ENCODE measurements at places on chromosomes 12 and 14. TPM values are rescaled to one million over a fixed set of nuclear protein-coding genes. Genes with fewer than 3 reads are reported as not detected.

GRCh38 chr12:80001562-80001961 is 66.7 kb upstream of the PPP1R12A start:
- no peak for DNase-seq
- no peak overlapping the region for H3K4me3 ChIP-seq
- no peak overlapping the region for H3K27ac ChIP-seq
- H3K4me1 ChIP-seq = no peaks in the 10 kb centered on the region

DNA sequence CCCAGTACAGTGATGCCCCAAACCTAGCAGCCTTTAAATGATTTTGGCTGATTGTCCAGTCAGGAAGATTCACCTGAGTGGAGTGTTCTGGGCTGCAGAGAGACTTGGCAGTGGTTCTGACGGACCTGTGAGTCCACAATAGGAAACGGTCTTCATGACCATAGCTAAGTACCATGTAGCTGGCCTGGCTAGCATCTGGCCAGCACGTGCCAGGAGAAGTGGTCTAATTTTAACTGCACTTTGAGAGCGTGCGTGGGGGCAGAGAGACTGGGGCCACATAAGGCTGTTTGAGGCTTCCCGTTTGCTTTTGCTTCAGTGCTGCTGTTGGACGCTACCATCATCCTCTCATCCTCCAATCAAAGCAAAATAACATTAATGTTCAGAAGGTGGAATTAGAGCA is 54.7 kb downstream of the PPM1A start:
- no peak for DNase-seq
- no peaks in the 10 kb centered on the region for H3K27me3 ChIP-seq
- no peak overlapping the region for H3K27ac ChIP-seq
- H3K36me3 ChIP-seq = no peaks in the 10 kb centered on the region
- no peak overlapping the region for H3K4me3 ChIP-seq
- no peaks in the 10 kb centered on the region for H3K4me1 ChIP-seq

Gene RNU6-7
- not detected for total RNA-seq

Gene KRR1
- 18.2 TPM for total RNA-seq

Gene FAM90A1
- total RNA-seq = not detected

DNA sequence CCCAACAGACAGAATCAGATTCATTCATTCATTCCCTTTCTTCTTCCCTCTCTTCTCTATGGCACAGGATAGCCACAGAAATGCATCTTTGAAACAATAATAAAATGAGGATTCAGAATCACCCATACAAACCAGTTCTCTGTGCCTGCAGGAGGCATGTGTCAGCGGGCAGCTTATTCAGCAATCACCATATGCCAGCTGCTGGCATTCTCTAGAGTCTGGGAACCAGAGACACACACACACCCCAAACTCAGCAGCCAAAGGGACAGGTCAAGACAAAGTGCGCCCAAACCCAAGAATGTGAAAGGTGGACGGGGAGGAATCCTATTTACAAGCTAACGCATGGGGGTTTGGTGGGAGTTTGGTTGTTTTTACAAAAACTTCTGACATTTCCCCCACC is 14.1 kb downstream of the ARF3 start:
- H3K27me3 ChIP-seq = no peaks in the 10 kb centered on the region
- DNase-seq = no peak
- no peak overlapping the region for H3K27ac ChIP-seq
- H3K4me1 ChIP-seq = peaks cover 14% of the 10 kb centered on the region
- H3K4me3 ChIP-seq = no peak overlapping the region

- H3K36me3 ChIP-seq = no peaks in the 10 kb centered on the region
- H3K4me1 ChIP-seq = peaks cover 13% of the 10 kb centered on the region
- H3K4me3 ChIP-seq = no peak overlapping the region
- H3K27me3 ChIP-seq = no peaks in the 10 kb centered on the region
- no peak for DNase-seq
- H3K27ac ChIP-seq = peak overlapping the region; percentile 89
Observed at GRCh38 chr14:101827286-101827685, 65.8 kb downstream of the PPP2R5C start.

Gene VAMP1
- 20.2 TPM for total RNA-seq

DNA sequence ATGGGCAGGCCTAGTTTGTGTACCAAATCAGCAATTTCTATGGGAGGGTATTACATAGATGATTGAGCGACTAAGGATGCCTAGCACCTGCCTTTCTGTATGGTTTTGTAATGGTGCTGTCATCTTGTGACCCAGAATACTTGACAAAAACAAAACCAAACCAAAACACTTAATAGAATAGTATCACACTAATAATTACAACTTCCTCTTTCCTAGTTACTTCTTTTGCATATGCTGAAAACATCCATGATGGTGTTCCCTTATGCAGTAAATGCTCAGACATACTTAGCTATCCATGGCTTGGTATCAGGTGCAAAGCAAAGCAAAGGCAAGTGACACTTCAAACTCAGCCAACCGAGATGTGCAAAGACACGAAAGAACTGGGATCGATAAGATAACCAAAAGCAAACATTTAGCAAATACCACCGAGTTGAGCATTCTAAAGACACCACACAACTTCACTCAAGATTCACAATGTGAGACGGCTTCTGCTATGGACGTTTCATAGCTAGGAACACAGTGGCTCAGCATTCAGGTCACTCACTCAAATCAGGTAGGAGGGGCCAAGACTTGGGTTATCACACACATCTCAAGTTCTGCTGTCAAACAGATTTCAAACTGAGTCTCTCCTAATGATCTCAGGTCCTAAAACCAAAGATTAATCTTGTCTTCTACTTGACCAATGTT is 24.3 kb downstream of the PPP1CC start:
- no peaks in the 10 kb centered on the region for H3K27me3 ChIP-seq
- no peak overlapping the region for H3K27ac ChIP-seq
- no peaks in the 10 kb centered on the region for H3K4me1 ChIP-seq
- peaks cover 41% of the 10 kb centered on the region for H3K36me3 ChIP-seq
- no peak overlapping the region for H3K4me3 ChIP-seq

Gene SLC5A8
- 0.32 TPM for total RNA-seq

DNA sequence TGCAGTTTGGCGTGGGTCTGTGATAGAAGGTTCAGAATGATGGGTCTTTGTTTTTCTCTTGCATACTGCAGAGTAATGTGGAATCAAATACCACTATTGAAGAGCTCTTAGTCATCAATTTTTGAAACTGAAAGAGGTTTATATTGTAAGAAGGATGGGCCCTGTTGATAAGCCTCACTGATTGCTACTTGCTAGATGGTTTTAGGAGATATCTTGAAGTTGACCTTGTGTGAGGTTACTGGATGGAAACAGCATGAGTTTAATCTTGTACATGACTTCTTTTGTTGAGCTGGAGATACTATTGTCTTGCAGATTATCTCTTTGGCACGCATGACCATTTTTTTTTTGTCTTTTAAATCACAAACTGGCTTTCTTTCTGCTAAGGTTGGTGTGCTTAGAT is 13.8 kb downstream of the BICD1 start:
- no peak overlapping the region for H3K4me3 ChIP-seq
- H3K36me3 ChIP-seq = no peaks in the 10 kb centered on the region
- H3K27me3 ChIP-seq = no peaks in the 10 kb centered on the region
- H3K4me1 ChIP-seq = no peaks in the 10 kb centered on the region
- no peak for DNase-seq

- no peak overlapping the region for H3K27ac ChIP-seq
- no peaks in the 10 kb centered on the region for H3K4me1 ChIP-seq
- DNase-seq = no peak
- no peaks in the 10 kb centered on the region for H3K36me3 ChIP-seq
- H3K4me3 ChIP-seq = no peak overlapping the region
- no peaks in the 10 kb centered on the region for H3K27me3 ChIP-seq
Observed at GRCh38 chr12:111287125-111287900, 81.6 kb downstream of the PHETA1 start.

Gene MBIP
- total RNA-seq = 5.4 TPM

Gene GALNT16
- 11.3 TPM for total RNA-seq

GRCh38 chr14:51862176-51862796 is 1.9 kb downstream of the GNG2 start:
- peaks cover 7% of the 10 kb centered on the region for H3K4me1 ChIP-seq
- H3K27ac ChIP-seq = peak overlapping the region; percentile 82
- no peaks in the 10 kb centered on the region for H3K27me3 ChIP-seq
- H3K36me3 ChIP-seq = no peaks in the 10 kb centered on the region

Gene ADAM21
- not detected for total RNA-seq

DNA sequence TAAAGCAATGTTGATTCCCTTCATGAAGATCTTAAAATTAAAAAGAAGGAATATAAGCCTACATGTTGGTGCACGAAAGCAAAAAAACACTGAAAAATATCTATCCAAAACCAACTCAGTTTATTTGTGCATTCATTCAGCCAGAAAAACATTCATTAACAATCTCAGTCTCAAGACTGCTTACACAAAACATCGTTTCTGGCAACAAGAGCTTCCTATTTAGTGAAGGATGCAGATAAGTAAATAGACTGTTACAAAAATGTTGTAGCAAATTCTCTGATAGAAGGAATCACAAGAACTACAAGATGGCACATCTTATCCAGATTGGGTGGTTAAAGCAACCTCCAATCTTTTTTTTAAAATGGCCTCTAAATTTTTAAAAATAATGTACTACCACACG is 69.7 kb upstream of the DCN start:
- H3K27ac ChIP-seq = no peak overlapping the region
- DNase-seq = no peak
- no peaks in the 10 kb centered on the region for H3K4me1 ChIP-seq
- no peak overlapping the region for H3K4me3 ChIP-seq
- no peaks in the 10 kb centered on the region for H3K36me3 ChIP-seq

- H3K36me3 ChIP-seq = no peaks in the 10 kb centered on the region
- H3K27ac ChIP-seq = no peak overlapping the region
- no peaks in the 10 kb centered on the region for H3K27me3 ChIP-seq
- no peak for DNase-seq
Observed at GRCh38 chr12:42969355-42969754, 379.8 kb upstream of the PRICKLE1 start.

- H3K27ac ChIP-seq = no peak overlapping the region
- H3K27me3 ChIP-seq = no peaks in the 10 kb centered on the region
- H3K4me3 ChIP-seq = no peak overlapping the region
Observed at GRCh38 chr12:93756288-93756687, 79.1 kb downstream of the CRADD start.

Gene P2RX7
- total RNA-seq = 0.96 TPM

Gene SCN8A
- 2.9 TPM for total RNA-seq

Gene SLC2A14
- total RNA-seq = not detected

GRCh38 chr12:10268037-10268436 is 39.6 kb upstream of the KLRD1 start:
- H3K4me1 ChIP-seq = no peaks in the 10 kb centered on the region
- no peak for DNase-seq
- no peak overlapping the region for H3K4me3 ChIP-seq

- no peak overlapping the region for H3K27ac ChIP-seq
- H3K27me3 ChIP-seq = no peaks in the 10 kb centered on the region
- peaks cover 59% of the 10 kb centered on the region for H3K4me1 ChIP-seq
- H3K36me3 ChIP-seq = no peaks in the 10 kb centered on the region
Observed at GRCh38 chr14:30974628-30975027, 50.8 kb upstream of the AP4S1 start.

Gene AQP2
- total RNA-seq = not detected

GRCh38 chr12:109912855-109913321 is 12.8 kb downstream of the TCHP start:
- no peaks in the 10 kb centered on the region for H3K27me3 ChIP-seq
- H3K4me3 ChIP-seq = no peak overlapping the region
- H3K36me3 ChIP-seq = no peaks in the 10 kb centered on the region

Gene STXBP6
- total RNA-seq = 16.8 TPM

GRCh38 chr14:75426332-75427125 is 1.3 kb upstream of the JDP2 start:
- no peak for DNase-seq
- H3K36me3 ChIP-seq = no peaks in the 10 kb centered on the region
- H3K4me3 ChIP-seq = peak overlapping the region; percentile 89
- peaks cover 43% of the 10 kb centered on the region for H3K4me1 ChIP-seq
- H3K27ac ChIP-seq = peak overlapping the region; percentile 92
- H3K27me3 ChIP-seq = no peaks in the 10 kb centered on the region

GRCh38 chr14:43898687-43899086 is 608.4 kb downstream of the FSCB start:
- DNase-seq = no peak
- H3K4me1 ChIP-seq = peaks cover 14% of the 10 kb centered on the region
- no peak overlapping the region for H3K27ac ChIP-seq
- no peaks in the 10 kb centered on the region for H3K36me3 ChIP-seq
- no peak overlapping the region for H3K4me3 ChIP-seq

Gene PRH1
- total RNA-seq = 53.1 TPM

Gene FAM186B
- not detected for total RNA-seq
